Gastrocnemius medialis (tissue), 4 donors: ENCODE measurements at places on chromosomes 5 and 9. TPM values are rescaled to one million over a fixed set of nuclear protein-coding genes. Genes with fewer than 3 reads are reported as not detected.

LCN2 gene
- total RNA-seq = not detected

EXOSC2 gene
- 21.7 TPM for total RNA-seq

GRCh38 chr9:120927269-120928014 is 846 bp upstream of the TRAF1 start:
- no peak overlapping the region for H3K27ac ChIP-seq
- peaks cover 10% of the 10 kb centered on the region for H3K4me1 ChIP-seq
- H3K4me3 ChIP-seq = no peak overlapping the region

FOCAD gene
- 36.0 TPM for total RNA-seq

GRCh38 chr9:128412120-128412790 is 8.4 kb upstream of the CERCAM start:
- no peak overlapping the region for H3K4me3 ChIP-seq
- no peak overlapping the region for H3K27ac ChIP-seq
- H3K27me3 ChIP-seq = peaks cover 30% of the 10 kb centered on the region
- H3K4me1 ChIP-seq = no peaks in the 10 kb centered on the region
- H3K36me3 ChIP-seq = no peaks in the 10 kb centered on the region

GRCh38 chr5:40932766-40933165 is 23.5 kb downstream of the C7 start:
- no peaks in the 10 kb centered on the region for H3K4me1 ChIP-seq
- no peaks in the 10 kb centered on the region for H3K27me3 ChIP-seq
- H3K27ac ChIP-seq = no peak overlapping the region
- H3K4me3 ChIP-seq = no peak overlapping the region
- DNase-seq = no peak

GRCh38 chr5:151523335-151523734 is 67.8 kb downstream of the FAT2 start:
- no peak overlapping the region for H3K27ac ChIP-seq
- H3K4me1 ChIP-seq = no peaks in the 10 kb centered on the region
- H3K36me3 ChIP-seq = no peaks in the 10 kb centered on the region
- no peaks in the 10 kb centered on the region for H3K27me3 ChIP-seq
- no peak overlapping the region for H3K4me3 ChIP-seq

ANKRD31 gene
- not detected for total RNA-seq

IRX2 gene
- 2.4 TPM for total RNA-seq

- no peak overlapping the region for H3K4me3 ChIP-seq
- DNase-seq = no peak
- no peaks in the 10 kb centered on the region for H3K27me3 ChIP-seq
- no peak overlapping the region for H3K27ac ChIP-seq
- no peaks in the 10 kb centered on the region for H3K36me3 ChIP-seq
Observed at GRCh38 chr5:144033486-144033885, 137.0 kb downstream of the YIPF5 start.

DNA sequence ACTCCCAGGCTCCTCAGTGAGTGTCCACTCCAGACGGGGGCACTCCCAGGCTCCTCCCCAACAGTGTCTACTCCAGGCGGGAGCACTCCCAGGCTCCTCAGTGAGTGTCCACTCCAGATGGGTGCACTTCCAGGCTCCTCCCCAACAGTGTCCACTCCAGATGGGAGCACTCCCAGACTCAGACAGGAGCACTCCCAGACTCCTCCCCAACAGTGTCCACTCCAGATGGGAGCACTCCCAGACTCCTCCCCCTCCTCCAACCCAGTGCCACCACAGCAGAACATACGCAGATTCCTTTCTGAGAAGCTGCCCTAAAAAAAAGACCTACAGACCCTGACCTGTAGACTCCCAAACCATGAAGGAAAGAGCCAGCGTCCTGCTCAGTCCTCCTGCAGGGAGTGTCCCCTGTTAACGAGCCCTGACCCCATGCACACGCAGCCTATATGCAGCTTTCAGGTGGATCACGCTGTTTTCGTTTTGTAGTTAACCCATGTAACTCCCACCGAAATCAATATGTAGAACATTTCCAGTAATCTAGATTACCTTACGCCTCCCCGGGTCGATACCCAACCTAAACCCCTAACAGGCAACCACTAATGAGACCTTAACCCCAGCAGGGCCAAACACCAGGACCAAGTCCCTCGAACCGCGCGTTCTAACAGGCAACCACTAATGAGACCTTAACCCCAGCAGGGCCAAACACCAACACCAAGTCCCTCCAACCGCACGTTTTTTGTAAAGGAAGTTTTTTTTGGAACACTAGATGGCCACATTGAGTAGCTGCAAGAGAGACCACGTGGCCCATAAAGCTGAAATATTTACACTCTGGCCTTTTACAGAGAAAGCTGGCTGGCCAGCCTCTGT is 15.7 kb downstream of the PNPLA7 start:
- no peak overlapping the region for H3K27ac ChIP-seq
- H3K27me3 ChIP-seq = no peaks in the 10 kb centered on the region
- H3K4me3 ChIP-seq = no peak overlapping the region
- peaks cover 7% of the 10 kb centered on the region for H3K4me1 ChIP-seq

GRCh38 chr5:72272398-72272797 is 47.6 kb downstream of the MRPS27 start:
- DNase-seq = no peak

- H3K4me3 ChIP-seq = no peak overlapping the region
- DNase-seq = no peak
- H3K27ac ChIP-seq = no peak overlapping the region
- no peaks in the 10 kb centered on the region for H3K36me3 ChIP-seq
- H3K4me1 ChIP-seq = peaks cover 26% of the 10 kb centered on the region
- peaks cover 88% of the 10 kb centered on the region for H3K27me3 ChIP-seq
Observed at GRCh38 chr5:154472871-154473580, 5.0 kb downstream of the HAND1 start.

- no peak overlapping the region for H3K4me3 ChIP-seq
- no peaks in the 10 kb centered on the region for H3K36me3 ChIP-seq
- no peaks in the 10 kb centered on the region for H3K4me1 ChIP-seq
- H3K27ac ChIP-seq = no peak overlapping the region
Observed at GRCh38 chr5:123157791-123158581, 68.9 kb downstream of the PRDM6 start.

- H3K27me3 ChIP-seq = no peaks in the 10 kb centered on the region
- no peak for DNase-seq
- H3K4me1 ChIP-seq = no peaks in the 10 kb centered on the region
- H3K27ac ChIP-seq = no peak overlapping the region
Observed at GRCh38 chr9:16322849-16323248, 547.6 kb downstream of the BNC2 start.

DNA sequence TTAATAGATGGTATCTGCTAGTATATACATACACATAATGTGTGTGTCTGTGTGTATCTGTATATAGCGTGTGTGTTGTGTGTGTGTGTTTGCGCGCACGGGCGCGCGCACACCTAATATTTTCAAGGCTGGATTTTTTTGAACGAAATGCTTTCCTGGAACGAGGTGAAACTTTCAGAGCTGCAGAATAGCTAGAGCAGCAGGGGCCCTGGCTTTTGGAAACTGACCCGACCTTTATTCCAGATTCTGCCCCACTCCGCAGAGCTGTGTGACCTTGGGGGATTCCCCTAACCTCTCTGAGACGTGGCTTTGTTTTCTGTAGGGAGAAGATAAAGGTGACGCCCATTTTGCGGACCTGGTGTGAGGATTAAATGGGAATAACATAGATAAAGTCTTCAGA is 757 bp downstream of the FXN start:
- DNase-seq = no peak
- H3K4me1 ChIP-seq = peaks cover 10% of the 10 kb centered on the region
- H3K4me3 ChIP-seq = peak overlapping the region; percentile 83
- no peaks in the 10 kb centered on the region for H3K36me3 ChIP-seq
- H3K27me3 ChIP-seq = no peaks in the 10 kb centered on the region

DNA sequence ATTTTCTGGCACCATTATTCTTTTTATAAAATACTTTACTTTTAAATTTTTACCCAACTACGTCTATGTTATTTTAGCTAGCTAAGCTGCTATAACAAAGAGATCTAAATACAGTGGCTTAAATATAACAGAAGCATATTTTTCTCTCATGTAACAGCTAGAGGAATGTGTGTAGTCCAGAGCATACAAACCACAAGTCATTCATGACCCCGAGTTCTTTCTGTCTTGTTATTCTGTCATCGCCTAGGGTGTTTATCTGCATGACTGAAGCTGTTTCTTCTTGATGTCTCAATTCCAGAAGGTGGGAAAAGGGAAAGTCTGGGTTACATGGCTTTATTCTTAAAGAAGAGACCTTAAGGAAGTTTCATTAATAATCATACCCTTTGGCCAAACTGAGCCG is 136.9 kb upstream of the RFX3 start:
- H3K4me1 ChIP-seq = no peaks in the 10 kb centered on the region
- no peak for DNase-seq
- no peaks in the 10 kb centered on the region for H3K27me3 ChIP-seq
- no peak overlapping the region for H3K27ac ChIP-seq

BSPRY gene
- 0.12 TPM for total RNA-seq

SLC36A3 gene
- total RNA-seq = not detected

GRCh38 chr9:2424619-2425033 is 197.0 kb upstream of the VLDLR start:
- no peaks in the 10 kb centered on the region for H3K27me3 ChIP-seq
- H3K36me3 ChIP-seq = no peaks in the 10 kb centered on the region
- no peak for DNase-seq
- H3K4me3 ChIP-seq = no peak overlapping the region
- no peaks in the 10 kb centered on the region for H3K4me1 ChIP-seq
- no peak overlapping the region for H3K27ac ChIP-seq

DNA sequence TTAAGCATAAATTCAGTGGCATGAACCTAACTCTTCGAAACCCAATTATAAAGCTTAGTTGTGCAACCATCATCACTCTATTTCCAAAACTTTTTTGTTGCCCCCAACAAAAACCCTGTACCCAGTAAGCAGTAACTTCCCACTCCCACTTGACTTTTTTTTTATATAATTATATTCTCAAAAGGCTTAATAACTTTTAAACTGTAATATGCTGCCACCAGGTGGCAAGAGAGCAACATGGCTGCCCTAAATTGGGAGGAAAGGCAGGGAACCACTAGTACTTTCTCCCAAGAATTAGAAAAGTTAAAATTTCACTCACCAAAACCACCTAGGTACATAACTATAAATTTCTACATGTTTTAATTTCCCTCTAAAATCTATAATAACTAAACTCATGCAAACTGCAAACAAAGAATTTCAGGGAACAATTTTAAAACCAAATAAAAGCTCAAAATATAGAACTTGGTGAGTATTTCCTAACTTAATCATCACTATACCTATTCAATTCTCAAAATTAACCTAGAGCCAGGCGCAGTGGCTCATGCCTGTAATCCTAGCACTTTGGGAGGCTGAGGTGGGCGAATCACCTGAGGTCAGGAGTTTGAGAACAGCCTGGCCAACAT is 50.2 kb upstream of the RNF38 start:
- H3K4me3 ChIP-seq = no peak overlapping the region
- no peaks in the 10 kb centered on the region for H3K36me3 ChIP-seq
- no peak for DNase-seq
- H3K4me1 ChIP-seq = peaks cover 14% of the 10 kb centered on the region

STOM gene
- 89.5 TPM for total RNA-seq

GRCh38 chr5:136598802-136599404 is 233.6 kb upstream of the TRPC7 start:
- H3K4me1 ChIP-seq = no peaks in the 10 kb centered on the region
- H3K36me3 ChIP-seq = no peaks in the 10 kb centered on the region
- H3K27ac ChIP-seq = no peak overlapping the region

DNA sequence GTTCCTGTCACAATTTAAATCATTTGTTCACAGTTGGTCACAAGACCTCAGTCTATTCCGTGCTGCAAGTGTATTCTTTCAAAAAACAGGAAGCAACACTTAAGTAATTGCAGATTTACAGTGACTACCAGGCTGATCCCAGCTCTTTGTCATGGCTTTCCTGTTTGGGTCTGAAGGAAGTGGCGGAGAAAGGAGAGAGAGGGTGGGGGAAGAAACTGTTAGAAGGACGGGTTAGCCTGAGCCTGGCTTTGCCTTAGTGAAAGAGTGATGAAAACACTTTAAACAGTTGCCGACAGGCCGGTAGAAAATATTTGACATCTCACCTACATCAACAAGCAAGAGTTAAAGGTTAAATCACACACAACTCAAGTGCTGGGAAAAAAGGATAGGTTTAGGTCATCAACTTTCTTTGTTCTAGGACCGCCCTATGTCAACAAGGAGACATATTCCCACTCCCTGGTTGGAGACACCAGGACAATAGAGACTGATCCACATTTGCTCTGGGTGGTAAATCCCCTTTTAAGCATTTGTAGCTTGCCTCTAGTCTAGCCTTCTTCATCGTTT is 102.2 kb upstream of the DAB2 start:
- no peaks in the 10 kb centered on the region for H3K4me1 ChIP-seq
- no peaks in the 10 kb centered on the region for H3K27me3 ChIP-seq
- H3K4me3 ChIP-seq = no peak overlapping the region
- H3K36me3 ChIP-seq = no peaks in the 10 kb centered on the region

DNA sequence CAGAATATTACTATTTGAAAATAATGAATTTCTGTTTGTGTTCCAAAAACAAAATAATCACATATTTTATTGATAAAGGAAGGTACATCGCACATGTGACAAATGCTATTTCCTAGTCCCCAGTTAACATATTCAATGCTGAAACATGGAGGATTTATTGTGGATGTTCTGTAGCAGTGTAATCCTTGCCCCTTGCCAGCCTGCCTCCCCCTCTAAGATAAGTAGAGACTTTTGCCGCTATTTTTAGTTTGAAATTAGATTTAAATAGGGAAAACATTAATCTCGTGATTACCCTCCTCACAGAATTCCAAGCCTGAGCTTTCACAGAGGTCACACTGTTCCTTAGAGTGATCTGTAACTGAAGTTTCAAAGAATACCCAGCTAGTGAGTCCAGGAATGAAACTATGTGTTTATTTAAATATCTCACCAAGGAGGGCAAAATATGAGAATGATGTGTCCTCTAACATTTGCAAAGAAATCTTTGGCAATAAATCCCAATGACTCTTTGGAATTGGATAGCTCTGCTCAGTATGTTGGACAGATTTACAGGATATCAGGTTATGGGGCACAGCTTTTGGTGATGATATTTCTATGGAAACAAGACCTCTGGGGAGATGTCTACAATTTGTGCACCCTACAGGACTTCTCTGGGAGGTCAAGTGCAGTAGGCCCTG is 17.3 kb downstream of the CTXN3 start:
- H3K27ac ChIP-seq = peak overlapping the region; percentile 55
- no peaks in the 10 kb centered on the region for H3K36me3 ChIP-seq
- no peaks in the 10 kb centered on the region for H3K27me3 ChIP-seq
- H3K4me1 ChIP-seq = no peaks in the 10 kb centered on the region
- no peak for DNase-seq

GRCh38 chr9:110255034-110255462 is 1.3 kb downstream of the TXN start:
- peak overlapping the region; percentile 89 for H3K27ac ChIP-seq
- no peak for DNase-seq
- H3K27me3 ChIP-seq = no peaks in the 10 kb centered on the region
- H3K4me3 ChIP-seq = peak overlapping the region; percentile 84

ALDH1A1 gene
- total RNA-seq = 23.3 TPM

EGFLAM gene
- total RNA-seq = 36.4 TPM

GRCh38 chr9:136961279-136962065 is 9.4 kb downstream of the LCN12 start:
- H3K27me3 ChIP-seq = no peaks in the 10 kb centered on the region
- H3K36me3 ChIP-seq = no peaks in the 10 kb centered on the region
- DNase-seq = no peak

GRCh38 chr9:138022121-138022741 is 144.6 kb downstream of the CACNA1B start:
- H3K4me1 ChIP-seq = no peaks in the 10 kb centered on the region
- H3K27ac ChIP-seq = no peak overlapping the region
- H3K36me3 ChIP-seq = no peaks in the 10 kb centered on the region
- H3K27me3 ChIP-seq = peaks cover 31% of the 10 kb centered on the region
- no peak overlapping the region for H3K4me3 ChIP-seq
- DNase-seq = no peak

FIBCD1 gene
- not detected for total RNA-seq
